Right lobe of liver (tissue), 6 donors: ENCODE measurements at places on chromosomes 3 and 15. TPM values are rescaled to one million over a fixed set of nuclear protein-coding genes. Genes with fewer than 3 reads are reported as not detected.

GRCh38 chr3:11077466-11077865 lies 76.8 kb upstream of the HRH1 start:
- no peak for DNase-seq

Gene DOCK3
- not detected for total RNA-seq

DNA sequence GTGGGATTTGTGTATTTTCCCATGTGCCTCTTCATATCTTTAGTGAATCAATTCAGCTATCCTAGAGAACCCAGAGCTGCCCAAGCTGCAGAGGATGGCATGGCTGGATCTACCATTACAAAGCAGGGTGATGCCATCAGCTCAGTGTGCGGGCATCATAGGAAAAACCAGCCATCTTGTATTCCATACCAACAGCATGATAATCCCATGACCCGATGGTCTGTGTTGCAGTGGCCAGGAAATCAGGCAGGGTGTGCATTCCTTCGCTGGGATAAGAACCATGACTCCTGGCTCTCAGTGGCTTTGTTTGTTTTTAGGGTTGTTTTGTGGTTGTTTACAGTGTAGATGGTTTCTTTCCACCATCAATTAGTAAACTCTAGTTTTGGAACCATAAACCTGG lies 36.0 kb downstream of the ARHGAP31 start:
- no peak for DNase-seq

- DNase-seq: no peak
These were observed 98.8 kb upstream of the MB21D2 start for GRCh38 chr3:193016437-193016901.

Gene CISH
- total RNA-seq: 19.5 TPM

- peak; percentile 14 for DNase-seq
These were observed 113.0 kb downstream of the LIPC start for GRCh38 chr15:58544756-58545155.

Gene SLC26A6
- total RNA-seq: 6.6 TPM

DNA sequence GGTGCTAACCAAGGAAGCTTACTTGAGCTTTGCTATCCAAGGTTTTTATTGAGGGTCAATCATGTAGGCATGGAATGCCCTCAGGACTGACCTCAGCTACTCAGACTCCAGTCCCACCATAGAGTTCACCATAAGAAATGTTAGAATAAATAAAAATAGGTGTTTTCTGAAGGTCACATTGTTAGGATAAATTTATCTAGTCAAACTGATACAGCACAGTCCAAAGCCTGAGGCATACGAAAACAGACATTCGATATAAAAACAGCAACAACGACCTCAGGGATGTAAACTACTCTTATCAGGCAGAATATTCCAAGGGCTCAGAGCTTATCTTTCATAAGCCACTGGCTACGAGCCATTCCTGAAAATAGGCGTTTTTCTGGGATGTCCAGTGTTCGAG lies 690.6 kb downstream of the MCTP2 start:
- DNase-seq: no peak

- DNase-seq: no peak
These were observed 116.9 kb upstream of the RAD18 start for GRCh38 chr3:9080163-9080562.

GRCh38 chr15:36831125-36831903 lies 251.9 kb downstream of the CDIN1 start:
- no peak for DNase-seq

GRCh38 chr3:159249472-159250174 lies 447.8 kb downstream of the MFSD1 start:
- no peak for DNase-seq

DNA sequence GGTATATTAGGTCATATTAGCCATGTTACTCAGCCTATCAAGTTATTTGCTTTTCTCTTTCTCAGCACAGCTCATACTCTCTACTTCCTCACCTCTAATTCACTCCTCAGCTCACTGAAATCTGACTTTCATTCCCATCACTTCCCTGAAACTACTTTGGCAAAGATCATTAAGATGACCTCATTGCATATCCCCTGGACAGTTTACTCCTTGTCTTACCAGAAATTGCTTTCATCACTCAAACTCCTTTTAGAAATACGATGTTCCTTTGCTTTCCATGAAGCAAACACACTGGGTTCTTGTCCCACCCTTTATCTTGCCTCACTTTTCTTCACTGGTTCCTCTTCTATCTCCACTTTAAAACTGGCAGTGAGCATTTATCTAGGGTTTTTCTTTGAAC lies 354.4 kb downstream of the TUSC7 start:
- DNase-seq: no peak

Gene SEMA3F
- total RNA-seq: 1.2 TPM

GRCh38 chr15:47726399-47726823 lies 9.1 kb downstream of the SEMA6D start:
- DNase-seq: no peak

- no peak for DNase-seq
These were observed 193.7 kb upstream of the AZI2 start for GRCh38 chr3:28542351-28542750.

- no peak for DNase-seq
These were observed 168.5 kb downstream of the NFKBIZ start for GRCh38 chr3:102017784-102018183.

Gene SLC22A14
- 0.12 TPM for total RNA-seq

Gene PML
- total RNA-seq: 18.9 TPM

Gene INAFM2
- 5.5 TPM for total RNA-seq

Gene ALS2CL
- total RNA-seq: 16.3 TPM

DNA sequence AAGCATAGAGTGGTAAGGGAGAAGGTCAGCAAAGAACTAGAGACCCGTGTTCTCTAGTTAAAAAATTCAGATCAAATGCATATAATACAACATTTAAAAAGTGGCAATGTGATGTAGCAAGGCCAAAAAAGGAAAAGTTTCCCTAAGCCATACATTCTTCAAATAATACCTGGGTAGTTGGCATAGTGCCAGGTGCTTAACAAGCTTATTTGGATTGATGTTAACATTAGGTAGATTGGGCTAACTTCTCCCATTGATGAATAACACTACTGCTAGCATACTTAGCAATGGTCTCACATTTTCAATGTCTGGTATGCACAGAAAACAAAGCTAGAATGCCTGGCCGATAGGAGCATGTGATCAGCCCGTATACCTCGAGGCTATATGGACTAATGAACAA lies 283.6 kb upstream of the RARB start:
- no peak for DNase-seq

GRCh38 chr3:64799606-64800005 lies 111.8 kb upstream of the ADAMTS9 start:
- DNase-seq: no peak

- no peak for DNase-seq
These were observed 167.6 kb upstream of the ST8SIA2 start for GRCh38 chr15:92226020-92226612.

DNA sequence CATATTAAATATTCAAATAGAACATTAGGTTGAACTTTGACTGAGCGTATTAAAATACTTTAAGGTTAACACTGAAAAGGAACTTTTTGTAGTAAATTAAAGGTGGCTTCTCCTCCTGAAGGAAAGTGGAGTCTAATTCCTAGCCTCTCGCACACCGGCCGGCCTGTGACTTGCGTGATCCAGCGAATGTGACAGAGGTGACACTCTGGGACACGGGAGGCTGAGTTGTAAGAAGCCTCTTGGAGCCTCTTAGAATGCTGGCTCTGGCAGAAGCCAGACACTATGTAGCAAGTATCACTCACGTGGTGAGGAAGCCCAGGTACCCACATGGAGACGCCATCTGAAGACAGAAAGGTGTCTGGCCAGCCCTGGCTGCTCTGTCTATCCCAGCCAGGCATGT lies 64.9 kb upstream of the NSMCE3 start:
- DNase-seq: no peak

Gene CCRL2
- 2.8 TPM for total RNA-seq

DNA sequence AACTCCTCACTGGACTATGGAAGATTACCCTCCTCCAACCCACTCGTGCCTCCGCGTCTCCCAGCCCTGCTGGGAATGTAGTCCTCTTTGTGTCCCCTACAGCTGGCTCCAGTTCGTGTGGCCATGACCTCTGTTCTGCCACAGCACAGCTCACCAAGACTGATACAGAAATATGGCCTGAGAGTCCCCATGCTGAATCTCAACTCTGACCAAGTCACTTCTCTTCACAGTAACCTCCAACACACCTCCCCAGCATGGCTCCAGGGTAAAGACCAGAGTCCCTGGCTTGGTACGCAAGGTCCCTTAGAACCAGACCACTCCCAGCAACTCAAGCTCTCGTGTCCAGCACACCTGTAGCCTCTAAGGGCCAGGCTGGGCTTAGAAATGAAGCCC lies 2.3 kb upstream of the COL7A1 start:
- no peak for DNase-seq

Gene CPEB1
- total RNA-seq: not detected

DNA sequence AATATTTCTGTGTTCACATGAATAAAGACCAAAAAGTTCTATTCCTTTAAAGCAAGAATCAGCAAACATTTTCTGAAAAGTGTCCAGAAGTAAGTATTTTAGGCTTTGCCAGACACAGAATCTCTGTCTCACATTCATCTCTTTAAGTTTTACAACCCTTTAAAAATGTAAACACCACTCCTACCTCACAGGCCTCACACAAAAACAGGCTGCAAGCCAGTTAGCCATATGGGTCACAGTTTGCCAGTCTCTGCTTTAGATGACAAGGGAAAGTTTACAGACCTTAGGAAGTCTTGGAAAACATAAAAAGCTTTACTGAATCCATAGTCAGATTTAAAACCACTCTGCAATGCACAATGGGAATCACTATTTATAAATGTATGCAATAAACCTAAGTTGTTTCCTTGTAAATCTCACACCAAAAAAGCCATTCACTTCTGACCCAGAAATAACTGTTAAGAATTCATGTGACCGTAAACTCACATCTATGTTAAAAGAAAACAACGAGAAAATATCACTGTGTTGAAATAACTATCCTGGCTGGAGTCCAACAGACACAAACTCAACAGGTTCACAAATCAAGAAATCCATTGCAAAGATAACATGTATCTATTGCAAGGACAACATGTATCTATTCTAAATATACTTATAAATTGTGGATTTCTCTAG lies 308.2 kb downstream of the ULK4 start:
- no peak for DNase-seq

- no peak for DNase-seq
These were observed 267.4 kb upstream of the THBS1 start for GRCh38 chr15:39313467-39313866.

DNA sequence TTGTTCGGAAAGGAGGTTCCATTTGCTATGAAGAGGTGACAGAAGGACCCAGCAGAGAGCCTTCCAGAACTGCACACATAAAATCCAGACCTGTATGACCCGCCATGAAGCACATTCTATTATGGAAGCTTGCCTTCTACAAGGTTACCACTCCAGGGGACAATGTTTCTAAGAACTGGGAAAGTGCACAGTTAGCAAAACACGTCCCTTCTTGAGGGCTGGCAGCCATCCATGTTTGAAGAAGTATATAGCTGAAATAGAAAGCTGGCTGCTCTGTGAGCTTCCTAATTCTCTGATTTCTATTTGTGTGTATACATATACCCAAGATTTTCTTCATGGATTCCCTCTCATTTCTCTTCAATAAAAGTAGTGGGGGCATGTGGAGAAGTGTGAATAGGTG lies 74.6 kb downstream of the CNTN3 start:
- no peak for DNase-seq

Gene PTX3
- total RNA-seq: not detected

Gene SLC9C1
- total RNA-seq: not detected

- DNase-seq: no peak
These were observed 2.1 kb upstream of the FAM131A start for GRCh38 chr3:184335291-184335660.

DNA sequence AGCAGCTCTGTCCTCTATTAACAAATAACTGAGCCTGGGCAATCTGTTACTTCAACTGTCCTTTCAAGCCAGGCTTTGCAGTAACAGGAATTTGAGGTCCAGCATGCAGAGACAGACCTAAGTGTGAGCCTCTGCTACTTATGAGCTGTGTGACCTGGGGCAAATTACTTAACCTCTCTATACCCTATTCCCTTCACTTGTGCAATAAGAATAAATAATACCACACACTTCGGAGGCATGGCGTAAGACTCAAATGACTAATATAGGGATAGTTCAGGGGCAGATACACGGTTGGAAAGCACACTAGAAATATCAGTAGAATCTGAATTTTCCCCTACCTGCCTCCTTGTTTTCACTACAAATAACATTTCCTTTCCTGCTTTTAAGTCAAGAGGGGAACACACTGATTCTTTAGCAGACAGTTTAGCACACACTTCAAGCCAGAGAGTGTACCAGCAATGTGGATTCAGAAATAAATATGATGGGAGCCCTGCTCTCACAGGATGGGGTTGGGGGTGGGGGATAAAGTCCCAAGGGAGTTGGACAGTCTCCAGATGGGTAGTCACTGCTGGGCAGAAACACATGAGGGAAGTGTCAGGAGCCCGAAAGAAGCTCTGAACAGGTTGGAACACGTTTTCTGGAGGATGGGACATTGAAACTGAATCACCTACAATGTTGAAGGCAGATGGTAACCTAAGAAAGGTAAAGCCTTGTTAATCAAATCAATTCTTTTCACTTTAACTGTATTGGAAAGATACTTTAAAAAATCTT lies 61.8 kb upstream of the RBP1 start:
- no peak for DNase-seq

- DNase-seq: no peak
These were observed 3.0 kb upstream of the ANKRD28 start for GRCh38 chr3:15800780-15801179.

DNA sequence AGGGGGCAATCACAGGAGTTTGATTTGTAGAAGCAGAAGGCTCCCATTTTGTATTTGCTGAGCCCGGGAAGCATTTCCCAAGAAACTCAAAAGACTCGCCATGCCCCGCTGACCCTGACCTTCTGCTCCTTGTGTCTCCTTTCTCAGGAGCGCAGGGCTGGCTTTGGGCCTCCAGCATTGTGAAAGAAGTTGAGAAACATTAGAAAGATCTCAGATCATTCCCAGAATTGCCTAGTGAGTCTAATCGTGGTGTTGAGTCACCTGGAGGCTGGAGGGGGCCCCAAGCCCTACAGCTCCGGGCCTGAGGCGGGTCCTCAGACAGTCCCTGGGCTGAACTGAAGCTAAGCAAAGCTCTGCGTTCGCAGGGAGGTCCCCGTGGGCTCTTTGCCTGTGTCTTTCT lies 10.9 kb upstream of the PIGZ start:
- DNase-seq: no peak

Gene SLC28A1
- total RNA-seq: 33.2 TPM

Gene OIP5
- 0.39 TPM for total RNA-seq

Gene CDCP1
- total RNA-seq: 2.7 TPM

Gene TPRA1
- 13.9 TPM for total RNA-seq
